ENCODE measurements at places on chromosomes 6 and 20.

DNA sequence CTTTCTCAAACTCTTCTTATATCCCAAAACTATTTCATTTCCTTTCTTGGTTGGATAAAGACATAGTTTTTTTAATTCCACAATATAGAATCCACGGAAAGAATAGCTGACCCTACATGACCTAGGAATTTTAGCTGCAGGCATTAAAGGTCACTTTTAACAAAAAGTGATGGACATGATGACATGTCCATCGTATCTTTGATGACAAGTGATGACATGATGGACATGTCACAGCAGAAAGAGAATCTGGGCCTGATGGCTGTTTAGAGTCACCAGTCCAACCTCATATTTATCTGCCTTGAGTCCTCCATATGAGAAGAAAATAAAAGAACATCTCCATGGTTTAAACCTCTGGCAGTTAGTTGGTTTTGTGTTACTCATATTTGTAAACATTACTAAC is 106.2 kb downstream of the PLG start:
- DNase-seq, result no peak

- DNase-seq, result no peak
Measured at GRCh38 chr20:46119547-46119946, 1.4 kb downstream of the CD40 start.

DNA sequence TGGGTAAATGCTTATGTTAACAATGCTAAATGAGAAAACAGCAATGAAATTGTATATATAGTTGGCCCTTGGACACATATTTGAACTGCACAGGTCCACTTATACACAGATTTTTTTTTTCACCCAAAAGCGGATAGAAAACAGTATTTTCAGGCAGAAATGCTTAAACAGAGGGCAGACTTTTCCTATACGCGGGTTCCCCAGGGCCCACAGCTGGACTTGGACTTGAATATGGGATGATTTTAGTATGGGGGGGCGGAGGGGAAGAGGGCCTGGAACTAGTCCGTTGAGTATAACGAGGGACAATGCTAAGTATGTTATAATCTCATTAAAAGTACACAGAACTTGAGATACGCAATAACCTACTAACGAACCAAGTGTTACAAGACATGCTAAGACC is 1.1 kb upstream of the PRSS35 start:
- no peak for DNase-seq

- DNase-seq, result no peak
Measured at GRCh38 chr6:13831615-13832014, 17.3 kb upstream of the MCUR1 start.

DNA sequence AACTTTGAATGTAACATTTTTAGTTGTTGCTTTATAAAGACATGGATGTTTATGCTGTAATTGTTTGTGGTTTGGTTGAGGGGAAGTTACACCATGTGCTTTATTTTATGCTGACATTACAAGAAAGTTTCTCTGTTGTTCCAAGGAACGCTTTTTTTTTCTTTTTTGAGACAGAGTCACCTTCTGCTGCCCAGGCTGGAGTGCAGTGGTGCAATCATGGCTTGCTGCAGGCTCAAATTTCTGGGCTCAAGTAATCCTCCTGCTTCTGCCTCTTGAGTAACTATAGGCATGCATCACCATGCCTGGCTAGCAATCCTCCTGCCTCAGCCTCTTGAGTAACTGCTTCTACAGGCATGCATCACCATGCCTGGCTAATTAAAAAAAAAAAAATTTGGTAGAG is 21.0 kb upstream of the IFNGR1 start:
- DNase-seq, result no peak

- no peak for DNase-seq
Measured at GRCh38 chr6:6599468-6599873, 11.0 kb downstream of the LY86 start.

- no peak for DNase-seq
Measured at GRCh38 chr6:157607317-157608109, 215.5 kb upstream of the SNX9 start.

DNA sequence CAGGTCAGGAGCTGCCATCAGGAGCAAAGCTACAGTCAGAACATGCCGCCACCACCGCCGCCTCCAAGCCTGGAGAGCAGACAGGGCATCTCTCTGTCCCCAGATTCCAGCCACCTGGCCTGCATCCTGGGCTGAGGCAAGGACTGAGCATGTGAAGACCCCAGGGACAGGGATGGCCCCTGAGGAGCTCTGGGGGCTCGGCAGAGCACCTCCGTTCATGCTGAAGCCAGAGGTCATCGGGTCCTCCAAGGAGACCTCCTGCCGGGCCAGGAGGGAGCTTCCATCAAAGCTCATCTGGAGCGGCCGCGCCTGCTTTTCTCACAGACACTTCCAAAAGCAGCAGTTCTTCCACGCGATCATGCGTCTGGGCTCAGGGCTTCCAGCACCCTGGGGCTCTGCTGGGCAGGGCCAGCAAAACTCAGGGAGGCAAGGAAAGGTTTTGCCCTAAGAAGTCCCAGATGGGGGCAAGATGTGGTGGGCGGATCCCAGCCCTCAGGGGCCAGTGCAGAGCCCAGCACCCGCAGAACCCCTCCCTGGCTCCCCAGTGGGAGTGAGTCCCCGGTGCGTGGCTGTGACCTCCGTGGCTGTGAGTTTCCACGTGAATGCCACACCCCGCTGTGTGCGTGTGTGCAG is 138.4 kb downstream of the TAF4 start:
- no peak for DNase-seq

DNA sequence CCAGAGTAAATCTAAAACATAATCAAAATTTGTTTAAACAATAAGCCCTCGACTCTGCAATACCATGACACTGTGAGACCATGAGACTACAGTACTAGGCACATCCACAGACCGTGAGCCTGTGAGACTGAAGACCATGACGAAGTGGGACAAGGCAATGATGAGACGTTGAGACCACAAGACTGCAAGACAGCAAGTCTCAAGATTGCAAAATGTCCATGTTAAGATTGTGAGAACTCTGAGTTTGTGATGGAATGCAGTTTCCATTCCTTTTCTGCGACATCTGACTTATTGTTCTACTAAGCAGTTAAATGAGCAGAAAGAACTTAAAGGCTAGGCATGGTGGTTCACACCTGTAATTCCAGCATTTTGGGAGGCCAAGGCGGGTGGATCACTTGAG is 102.1 kb upstream of the PHACTR1 start:
- DNase-seq, result no peak

GRCh38 chr20:25053255-25054031 is 4.5 kb downstream of the ACSS1 start:
- DNase-seq, result no peak

DNA sequence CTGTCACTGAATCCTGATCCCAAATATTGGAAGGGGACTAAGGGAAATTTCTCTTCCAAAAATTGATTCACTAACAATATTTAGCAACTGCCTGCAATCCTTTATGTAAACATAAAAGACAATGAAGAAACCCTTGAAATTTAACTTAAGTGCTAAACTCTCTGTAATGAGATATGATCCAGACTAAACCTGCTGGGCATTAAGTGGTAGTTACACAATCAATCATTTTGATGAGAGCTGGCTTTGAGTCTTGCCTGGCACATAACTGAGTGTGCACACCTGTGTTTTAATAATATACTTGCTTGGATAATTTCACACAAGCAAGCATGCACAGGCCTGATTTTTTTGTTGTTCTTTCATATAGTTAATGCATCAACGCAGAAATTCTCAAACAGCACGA is 9.8 kb upstream of the ZFP64 start:
- peak; percentile 86 for DNase-seq

DNA sequence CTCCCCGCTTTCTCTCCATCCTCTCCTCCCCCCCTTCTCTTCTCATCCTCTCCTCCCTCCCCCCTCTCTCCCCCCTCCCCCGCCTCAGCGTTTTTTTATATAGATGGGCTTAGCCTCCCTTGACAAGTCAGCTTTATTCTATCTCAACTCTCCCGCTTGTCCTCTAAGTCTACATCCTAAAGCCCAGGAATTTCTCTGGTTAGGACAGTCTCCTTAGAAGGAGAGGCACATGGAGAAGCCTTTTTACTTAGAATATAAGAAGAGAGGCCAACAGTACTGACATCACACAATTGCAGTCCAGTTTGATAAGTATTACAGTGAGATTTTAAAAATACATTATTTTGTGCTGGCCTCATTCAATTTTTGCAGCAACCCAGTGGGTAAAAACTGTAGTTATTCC is 83.5 kb downstream of the LYRM2 start:
- no peak for DNase-seq

- no peak for DNase-seq
Measured at GRCh38 chr6:92762443-92763273, 656.7 kb downstream of the EPHA7 start.

GRCh38 chr20:41228858-41229257 is 88.7 kb downstream of the ZHX3 start:
- DNase-seq, result no peak

DNA sequence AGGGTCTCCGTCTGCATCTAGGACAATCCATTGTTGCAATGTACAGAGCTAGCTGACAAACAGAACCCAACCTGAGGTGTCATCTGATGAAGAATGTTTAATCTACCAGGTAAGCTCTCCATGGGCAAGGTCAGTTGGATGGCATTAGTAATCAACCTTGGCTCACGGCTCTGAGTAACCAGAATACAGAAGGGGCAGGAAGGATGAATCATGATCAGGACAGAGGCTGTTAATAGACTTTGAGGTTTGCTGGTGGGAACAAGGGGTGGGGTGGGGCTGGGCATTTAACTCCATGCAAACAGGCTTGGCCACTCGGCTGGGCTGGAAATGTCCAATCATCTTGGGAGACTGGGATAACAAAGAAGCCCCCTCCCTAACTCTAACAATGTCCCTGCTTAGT is 77.1 kb upstream of the MRPS10 start:
- no peak for DNase-seq

- DNase-seq, result no peak
Measured at GRCh38 chr20:48949304-48950170, 28.0 kb downstream of the ARFGEF2 start.

DNA sequence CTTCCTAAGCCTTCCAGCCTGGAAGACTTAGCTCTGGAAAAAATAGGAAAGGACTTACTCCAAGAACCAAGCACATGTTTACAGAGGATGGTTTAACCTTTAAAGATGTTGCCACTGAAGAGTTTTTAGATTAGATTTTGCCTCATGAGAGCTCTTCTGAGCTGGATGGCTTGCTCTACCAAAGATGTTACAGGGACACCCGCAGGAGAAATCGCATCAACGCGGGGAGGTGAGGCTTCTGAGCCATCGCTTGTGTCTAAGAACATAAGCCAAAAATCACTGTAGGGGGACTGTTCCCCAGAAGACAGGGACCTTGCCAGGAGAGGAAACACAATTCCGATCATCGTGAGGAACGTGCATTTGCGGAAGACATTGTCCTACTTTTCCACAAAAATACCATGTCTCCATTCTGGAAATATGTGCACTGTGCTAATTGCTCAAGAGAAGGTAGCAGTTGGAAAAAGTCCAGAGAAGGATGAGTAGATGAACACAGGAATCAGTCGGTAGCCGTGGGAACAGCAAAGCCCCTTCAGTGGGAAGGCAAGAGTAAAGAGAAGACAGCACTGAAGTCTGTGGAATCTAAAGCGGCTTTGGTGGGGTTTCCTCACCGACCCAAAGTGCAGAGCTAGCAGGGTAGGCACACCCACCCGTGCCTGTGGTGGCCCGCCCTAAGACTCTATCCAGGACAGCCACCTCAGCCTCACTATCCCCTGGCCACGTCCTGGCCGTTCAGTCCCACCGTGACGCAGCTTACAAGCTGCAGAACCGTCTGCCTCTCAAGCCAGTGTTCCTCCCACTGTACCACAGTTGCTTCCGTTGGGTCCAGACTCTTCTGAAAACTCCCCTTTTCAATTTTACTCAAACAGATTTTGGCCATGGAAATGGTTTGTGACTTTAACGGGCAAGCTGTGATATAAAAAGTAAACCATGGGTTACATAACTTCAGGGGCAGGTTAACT is 334.8 kb downstream of the NRN1 start:
- DNase-seq, result no peak

- no peak for DNase-seq
Measured at GRCh38 chr20:22807646-22808244, 223.4 kb upstream of the FOXA2 start.

- no peak for DNase-seq
Measured at GRCh38 chr6:53244958-53245357, 96.3 kb upstream of the GCM1 start.

DNA sequence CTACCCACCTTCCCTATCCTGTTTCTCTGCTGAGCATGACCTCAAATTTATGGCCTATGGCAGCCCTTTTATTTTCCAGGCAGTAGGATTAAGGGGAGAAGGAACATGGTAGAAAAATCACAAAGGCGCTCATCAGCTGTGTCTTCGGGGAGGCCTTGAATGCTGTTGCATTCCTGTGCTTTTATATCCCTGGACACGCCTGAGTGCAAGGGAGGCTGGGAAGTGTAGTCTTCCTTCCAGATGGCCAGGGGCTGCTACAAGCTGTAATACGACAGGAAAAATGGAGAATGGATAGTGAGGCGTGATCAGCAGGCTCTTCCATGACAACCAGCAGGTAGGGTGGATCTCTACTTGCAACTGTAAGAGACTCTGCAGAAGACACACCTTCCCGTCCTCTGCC is 210.9 kb upstream of the GGTLC1 start:
- DNase-seq, result no peak

GRCh38 chr6:136958168-136958567 is 36.1 kb downstream of the SLC35D3 start:
- DNase-seq, result no peak
